ENCODE measurements at places on chromosomes 5 and 9.
A peak's percentile ranks its signal among the peaks of the same experiment; 100 is the strongest.

GRCh38 chr9:5719100-5719926, 90.4 kb downstream of the RIC1 start:
- DNase-seq = no peak

- no peak for DNase-seq
Measured at GRCh38 chr9:113922160-113922559, 46.1 kb downstream of the ZNF618 start.

GRCh38 chr9:135372501-135373008, 107.0 kb upstream of the PPP1R26 start:
- DNase-seq = no peak

- no peak for DNase-seq
Measured at GRCh38 chr9:120534266-120534665, 45.7 kb downstream of the CDK5RAP2 start.

DNA sequence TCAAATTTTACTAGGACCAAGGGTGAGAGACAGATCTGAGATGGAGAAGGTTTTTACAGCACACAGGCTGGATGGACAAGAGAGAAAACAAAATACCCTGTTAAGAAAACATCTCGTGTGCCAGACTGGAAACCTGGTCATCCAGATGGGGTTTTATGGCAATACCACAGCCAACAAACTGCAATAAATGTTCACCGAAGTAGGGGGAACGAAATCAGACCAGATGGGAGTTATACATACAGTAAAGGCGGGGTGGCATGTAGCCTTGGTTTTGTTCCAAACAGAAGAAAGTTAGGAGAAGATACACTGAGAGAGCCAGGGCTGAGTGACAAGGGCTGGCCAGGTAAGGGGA, 63.3 kb downstream of the DCP2 start:
- DNase-seq = no peak

DNA sequence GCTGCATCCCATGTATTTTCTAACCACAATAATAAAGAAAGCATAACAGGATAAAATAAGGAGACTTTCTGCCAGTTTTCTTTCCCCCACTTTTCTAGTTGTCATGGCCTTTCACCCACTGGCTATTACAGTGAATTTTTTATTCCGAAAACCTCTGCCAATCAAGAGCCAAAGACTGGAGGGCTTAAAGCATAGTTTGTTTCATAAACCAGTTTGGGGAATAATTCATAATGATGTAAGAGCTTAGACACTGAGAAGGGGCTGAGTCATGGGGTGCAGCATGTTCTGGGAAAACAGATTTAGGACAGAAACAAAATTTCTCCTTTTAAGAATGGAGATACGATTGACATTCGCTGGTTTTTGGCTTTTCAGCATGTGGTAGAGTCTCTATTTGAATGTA, 4.4 kb upstream of the GLIPR2 start:
- no peak for DNase-seq

DNA sequence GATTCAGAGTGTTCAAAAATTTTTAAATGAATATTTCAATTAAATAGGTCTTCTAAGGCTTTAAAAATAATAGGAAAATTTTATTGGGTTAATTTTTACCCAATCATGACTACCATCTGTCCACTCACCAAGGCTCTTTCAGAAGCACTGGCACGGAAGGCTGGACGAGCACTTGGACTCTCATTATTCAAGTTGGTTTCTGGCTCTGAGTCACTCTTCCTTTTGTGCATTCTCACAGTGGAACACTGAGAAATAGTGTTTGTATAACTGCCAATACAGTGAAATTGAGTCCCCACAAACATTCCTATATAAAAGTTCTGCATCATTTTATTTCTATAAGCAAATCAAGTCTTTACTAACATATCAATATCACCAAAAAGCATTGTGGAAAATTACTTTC, 1149.0 kb downstream of the EFNA5 start:
- no peak for DNase-seq

DNA sequence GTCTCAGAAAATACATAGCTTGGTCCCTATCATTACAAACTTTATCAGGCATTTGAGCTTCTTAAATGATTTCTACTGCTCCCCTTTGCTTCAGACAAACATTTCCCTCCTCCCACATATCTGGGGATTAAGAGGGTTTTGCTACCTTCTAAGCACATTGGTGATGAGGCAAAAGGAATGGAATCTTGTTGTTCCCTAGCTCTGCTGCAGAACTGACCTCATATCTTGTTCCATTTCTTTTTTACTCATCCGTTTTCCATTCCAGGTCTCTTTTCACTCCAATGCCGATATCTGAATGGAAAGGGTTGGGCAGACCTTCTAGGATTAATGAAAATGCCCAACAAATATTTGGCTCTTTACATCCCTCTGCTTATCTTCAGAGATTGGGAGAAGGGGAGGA, 444.6 kb downstream of the ZNF608 start:
- DNase-seq = no peak

DNA sequence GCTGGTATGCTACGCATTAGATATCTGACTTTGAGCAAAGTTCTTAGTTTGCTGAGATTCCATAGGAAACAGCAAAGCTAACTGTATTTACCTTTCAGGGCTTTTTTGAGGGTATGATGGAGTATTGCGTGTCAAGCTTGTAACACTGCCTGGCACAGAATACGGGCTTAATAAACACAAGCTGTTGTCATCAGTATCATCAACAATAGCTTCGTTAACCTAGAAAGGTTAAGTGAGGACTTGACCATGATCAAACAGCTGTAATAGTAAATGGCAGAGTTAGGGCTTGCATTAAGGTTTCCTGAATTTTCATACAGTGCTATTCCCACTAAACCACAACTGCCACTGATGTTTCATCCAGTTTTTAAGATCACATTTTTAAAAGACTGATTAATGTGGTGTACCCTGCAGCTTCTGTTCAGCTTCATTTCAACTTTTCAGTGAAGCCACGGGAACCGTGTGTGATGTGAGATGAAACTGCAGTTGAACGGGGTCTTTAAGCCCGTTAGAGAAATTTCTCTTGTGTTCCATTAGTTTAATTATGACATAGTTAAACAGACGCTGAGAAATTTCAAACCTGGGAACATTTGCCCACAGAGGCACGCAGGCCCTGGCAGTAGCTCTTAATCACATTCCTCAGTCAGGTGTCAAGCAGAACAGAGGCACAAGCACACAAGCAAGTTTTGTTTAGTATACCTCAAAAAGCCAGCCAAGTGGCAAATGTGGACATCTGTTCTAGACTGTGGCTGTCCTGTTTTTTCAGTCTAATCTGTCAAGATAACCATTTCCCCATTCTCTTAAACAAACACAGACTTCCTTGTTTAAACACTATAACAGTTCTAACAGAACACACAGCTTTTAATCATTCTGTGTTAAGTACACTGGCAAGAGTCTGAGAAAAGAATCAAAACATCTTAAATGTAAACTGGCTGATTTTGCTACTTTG, 147.1 kb downstream of the ZNF608 start:
- no peak for DNase-seq

GRCh38 chr9:15142878-15143534, 164.0 kb downstream of the TTC39B start:
- DNase-seq = peak; percentile 60

DNA sequence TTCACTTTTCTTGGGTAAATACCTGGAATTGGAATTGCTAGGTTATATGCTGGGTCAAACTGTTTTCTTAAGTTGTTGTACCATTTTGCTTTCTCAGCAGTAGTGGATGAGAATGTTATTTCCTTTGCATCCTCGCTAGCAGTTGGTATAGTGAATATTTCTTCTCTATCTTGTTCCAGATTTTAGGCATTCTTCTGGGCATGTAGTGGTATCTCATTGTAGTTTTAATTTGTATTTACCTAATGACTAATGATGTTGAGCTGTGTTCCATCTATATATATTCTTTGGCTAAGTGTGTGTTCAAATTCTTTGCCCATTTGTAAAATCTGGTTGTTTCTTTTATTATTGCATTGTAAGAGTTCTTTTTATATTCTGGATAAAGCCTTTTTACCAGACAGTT, 333.3 kb downstream of the MAT2B start:
- DNase-seq = no peak

GRCh38 chr5:111173476-111173875, 50.7 kb upstream of the CAMK4 start:
- no peak for DNase-seq

DNA sequence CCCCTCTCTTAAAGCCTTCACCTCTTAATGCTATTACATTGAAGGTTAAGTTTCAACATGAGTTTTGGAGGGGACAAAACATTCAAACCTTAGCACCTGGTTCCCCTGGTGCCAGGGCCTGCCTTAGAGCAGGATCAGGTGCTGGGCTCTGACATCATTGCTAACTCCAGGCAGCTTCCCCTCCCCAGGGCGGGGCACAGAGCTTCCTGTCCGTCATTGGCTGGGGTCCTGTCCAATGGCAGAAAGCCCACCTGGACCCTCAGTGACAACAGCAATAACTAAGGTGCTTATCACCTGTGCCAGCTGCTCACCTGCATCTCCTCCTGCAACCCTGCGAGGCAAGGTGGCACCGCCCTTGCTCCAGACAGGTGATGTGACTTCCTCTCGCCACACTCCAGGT, 177.4 kb downstream of the NSG2 start:
- no peak for DNase-seq

- DNase-seq = no peak
Measured at GRCh38 chr5:159503236-159503635, 172.9 kb upstream of the IL12B start.

DNA sequence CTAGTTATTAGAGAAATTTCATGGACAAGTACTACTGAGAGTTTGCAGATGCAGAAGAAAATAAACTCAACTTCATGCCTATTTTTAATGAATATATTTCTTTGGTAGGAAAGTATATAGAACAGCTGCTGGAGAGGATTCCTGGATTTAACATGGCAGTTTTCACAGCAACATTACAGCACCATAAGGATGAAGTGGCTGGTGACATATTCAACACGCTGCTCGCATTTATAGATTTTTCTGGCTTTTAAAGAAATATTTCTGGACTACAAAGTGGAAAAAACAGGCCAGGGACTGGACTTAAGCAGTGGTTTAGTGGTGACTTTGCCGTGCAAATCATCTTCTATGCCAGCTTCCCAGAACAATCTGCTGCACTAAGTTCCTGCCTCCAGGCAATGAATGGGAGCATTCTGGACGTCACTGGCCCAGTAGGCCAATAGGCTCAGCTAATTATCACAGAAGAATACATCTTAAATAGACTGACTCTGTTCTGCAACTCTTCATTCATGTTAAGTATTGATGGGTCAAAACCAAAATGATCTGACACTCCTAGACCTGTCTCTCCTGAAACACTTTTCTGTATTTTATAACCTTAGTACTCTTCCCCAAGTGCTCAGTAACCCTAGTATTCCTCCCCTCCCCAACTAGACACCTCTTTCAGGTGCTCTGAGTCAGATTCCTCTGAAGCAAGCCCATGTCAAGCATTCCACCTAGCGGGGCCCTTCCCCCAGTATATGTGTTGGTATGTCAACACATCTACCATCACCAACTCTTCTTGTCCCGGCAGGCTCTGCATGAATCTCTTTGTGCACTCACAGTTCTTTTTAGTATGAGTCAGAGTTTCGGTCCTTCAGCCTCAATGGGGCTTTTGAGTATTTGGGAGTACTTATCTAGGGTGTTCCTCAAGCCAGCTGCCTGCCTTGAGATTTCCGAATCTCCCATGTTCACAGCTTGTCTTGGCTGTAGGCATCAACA, 625.5 kb downstream of the CHSY3 start:
- no peak for DNase-seq
